T-helper 17 cell (primary cell): ENCODE measurements at places on chromosomes 4 and X.

DNA sequence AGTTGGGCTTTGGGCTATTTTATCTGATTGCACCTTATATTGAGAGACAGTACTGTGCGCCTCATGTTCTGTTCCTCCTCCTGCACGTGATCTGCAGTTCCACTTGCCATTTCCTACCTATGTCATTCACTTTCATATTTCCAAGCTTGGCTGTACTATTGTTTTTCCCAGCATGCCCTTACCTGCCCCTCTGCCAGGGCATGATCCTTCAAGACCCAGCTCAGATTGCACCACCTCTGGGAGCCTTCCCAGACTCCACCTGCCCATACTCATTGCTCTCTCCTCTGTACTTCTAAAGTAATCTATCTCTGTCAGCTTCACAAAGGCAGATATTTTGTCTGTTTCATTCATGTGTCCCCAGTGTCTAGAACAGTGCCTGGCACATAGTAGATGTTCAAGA, 11.6 kb downstream of the SLC25A5 start:
- DNase-seq: no peak

- DNase-seq: no peak
These were observed 8.8 kb downstream of the TMEM150C start for GRCh38 chr4:82553020-82553419.

DNA sequence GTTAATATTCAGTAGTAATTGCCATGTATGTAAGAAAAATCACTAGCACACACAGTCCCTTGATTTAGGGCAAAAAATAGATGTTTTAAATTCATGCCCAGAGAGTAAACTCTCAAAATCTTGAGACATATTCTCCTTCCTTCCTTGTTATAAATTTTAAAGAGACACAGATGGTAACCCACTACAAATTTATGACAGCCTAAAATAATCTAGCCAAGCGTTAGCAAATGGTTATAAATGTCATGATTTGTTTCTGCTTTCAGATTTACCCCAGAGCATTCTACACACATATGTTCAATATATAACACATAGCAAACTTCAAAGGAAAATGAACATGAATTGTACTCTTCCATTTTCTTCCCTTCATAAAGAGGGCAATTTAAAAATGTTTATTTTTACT, 540.3 kb downstream of the TLL1 start:
- no peak for DNase-seq

- DNase-seq: no peak
These were observed 409.1 kb upstream of the TENM3 start for GRCh38 chr4:181834071-181834470.

GRCh38 chrX:67342138-67342537, 201.7 kb upstream of the AR start:
- no peak for DNase-seq

DNA sequence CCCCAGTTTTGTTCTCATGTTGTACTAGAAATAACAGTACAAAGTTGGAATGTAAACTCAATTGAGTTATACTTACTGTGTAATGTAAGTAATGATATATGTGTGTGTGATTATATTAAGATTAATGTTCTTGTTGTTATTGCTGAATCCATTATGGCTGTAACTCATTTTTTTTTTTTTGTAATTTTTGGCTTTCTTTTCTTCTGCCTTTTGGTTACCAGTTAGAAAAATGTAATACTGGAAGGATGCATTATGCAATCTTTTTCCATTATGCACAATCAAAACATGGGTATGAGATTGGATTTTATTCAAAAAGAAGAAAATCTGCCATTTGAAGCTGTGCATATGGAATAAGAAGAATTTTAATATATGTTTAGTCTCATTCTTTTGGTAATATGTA, 34.0 kb downstream of the BANK1 start:
- no peak for DNase-seq

- no peak for DNase-seq
These were observed 124.9 kb downstream of the CBLL2 start for GRCh38 chrX:22397566-22397965.

GRCh38 chr4:187071946-187072600, 348.4 kb upstream of the FAT1 start:
- no peak for DNase-seq

DNA sequence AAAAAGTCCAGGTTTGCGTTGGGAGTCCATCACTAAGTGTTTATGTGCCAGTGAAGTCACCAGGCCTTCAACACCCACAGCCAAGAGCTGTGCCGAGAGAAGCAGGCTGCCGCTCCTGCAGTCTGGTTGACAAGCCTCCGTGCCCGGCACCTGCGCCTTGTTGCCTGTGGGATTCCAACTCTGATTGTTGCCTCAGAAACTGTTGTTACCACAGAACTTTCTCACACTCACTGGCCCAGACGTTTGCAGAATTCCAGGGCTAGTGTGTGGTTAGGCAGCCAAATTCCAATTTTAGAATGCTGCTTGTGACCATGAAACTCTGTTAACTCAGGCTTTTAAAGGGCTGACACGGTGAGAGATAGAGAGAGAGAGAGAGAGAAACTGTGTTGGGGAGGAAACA, 119.5 kb upstream of the LIMCH1 start:
- DNase-seq: no peak

- DNase-seq: no peak
These were observed 26.6 kb downstream of the ADRA2C start for GRCh38 chr4:3792813-3793212.

DNA sequence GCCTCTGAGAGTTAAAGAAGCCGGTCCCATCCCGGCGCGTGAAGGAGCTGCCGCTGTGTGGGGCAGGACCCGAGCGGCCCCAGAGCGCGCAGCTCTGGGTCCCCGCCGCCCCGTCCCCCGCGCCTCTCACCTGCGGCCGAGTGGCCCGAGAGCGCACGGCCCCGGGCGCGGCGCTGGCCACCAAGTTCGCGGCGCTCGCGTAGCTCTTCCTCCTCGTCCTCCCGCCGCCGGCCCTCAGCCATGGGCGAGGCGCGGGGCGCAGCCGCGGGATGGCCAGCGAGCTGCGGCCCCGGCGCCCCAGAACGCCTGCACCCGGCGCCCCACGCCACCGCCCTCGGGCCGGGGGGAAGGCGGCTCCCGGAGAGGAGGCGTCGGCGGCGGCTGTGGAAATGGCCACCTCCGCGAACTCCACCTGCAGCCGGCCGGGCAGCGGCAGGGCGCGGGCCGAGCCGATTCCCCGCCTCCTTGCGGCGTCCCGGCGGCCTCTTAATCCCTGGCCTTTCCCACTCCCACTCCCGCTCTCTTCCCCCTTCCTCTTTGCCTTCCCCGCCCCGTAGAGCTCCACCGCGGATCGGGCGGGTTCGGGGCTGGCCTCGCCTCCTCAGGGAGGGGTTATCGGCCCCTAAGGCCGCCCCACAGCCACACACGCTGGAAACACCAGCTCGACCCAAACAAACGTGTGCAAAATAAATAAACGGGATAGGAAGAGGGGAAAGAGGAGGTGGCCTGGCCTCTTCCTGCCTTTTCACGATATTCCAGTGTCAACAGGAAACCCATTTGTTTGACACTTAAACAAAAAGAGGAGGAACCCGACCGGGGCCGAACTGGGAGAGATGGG, at the start of gene SH3D19:
SH3D19 (minus strand) TSS at position 495 of the 838 bp plus-strand sequence; CDS start at position 242, 253 bp downstream.
- no peak for DNase-seq

GRCh38 chrX:14915596-14915995, 42.4 kb downstream of the MOSPD2 start:
- no peak for DNase-seq

DNA sequence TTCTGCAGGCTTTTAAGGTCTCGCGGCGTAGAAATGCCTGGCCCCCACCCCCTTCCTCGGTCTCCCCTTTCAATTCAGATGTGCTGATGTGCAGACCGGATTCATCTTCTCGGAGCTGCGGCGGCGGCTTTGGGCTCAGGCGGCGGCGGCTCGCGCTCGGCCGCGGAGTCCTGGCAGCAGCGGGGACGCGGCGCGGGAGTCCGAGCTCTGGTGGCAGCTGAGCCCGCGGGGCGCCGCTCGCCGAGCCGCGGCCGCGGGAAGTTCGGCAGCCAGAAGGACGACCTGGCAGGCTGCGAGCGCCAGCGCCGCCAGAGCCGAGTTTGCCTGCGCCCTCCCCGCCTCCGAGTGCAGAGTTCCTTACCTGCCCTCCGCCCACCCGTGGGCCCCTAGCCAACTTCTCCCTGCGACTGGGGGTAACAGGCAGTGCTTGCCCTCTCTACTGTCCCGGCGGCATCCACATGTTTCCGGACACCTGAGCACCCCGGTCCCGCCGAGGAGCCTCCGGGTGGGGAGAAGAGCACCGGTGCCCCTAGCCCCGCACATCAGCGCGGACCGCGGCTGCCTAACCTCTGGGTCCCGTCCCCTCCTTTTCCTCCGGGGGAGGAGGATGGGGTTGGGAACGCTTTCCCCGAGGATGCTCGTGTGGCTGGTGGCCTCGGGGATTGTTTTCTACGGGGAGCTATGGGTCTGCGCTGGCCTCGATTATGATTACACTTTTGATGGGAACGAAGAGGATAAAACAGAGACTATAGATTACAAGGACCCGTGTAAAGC, 448 bp downstream of the TLL1 start:
- DNase-seq: no peak

GRCh38 chr4:147846318-147847155, 114.6 kb downstream of the ARHGAP10 start:
- DNase-seq: no peak

DNA sequence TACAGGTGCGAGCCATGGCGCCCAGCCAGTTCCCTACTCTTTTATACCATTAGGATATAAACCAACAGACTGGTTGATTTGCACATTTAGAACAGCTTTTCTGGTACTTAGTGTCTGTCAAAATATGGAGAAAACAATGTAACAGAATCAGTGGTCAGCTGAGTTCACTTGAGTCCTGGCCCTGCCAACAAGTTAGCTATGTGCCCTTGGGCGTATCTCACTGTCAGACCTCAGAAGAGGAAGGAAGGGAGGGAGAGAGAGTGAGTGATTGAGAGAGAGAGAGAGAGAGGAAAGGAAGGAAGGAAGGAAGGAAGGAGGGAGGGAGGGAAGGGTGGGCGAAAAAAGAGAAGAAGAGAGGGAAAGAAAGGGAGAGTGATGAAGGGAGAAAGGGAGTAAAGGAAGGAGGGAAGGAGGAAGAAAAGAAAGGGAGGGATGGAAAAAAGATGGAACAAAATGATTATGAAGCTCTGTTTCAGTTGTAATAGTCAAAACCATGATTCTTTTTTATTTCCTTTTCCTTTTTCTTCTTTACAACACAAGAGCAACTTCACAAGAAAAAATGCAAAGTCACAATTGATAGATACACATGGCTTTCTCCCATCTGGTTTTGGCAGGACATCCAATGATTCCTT, 55.7 kb upstream of the PDGFRA start:
- DNase-seq: no peak

DNA sequence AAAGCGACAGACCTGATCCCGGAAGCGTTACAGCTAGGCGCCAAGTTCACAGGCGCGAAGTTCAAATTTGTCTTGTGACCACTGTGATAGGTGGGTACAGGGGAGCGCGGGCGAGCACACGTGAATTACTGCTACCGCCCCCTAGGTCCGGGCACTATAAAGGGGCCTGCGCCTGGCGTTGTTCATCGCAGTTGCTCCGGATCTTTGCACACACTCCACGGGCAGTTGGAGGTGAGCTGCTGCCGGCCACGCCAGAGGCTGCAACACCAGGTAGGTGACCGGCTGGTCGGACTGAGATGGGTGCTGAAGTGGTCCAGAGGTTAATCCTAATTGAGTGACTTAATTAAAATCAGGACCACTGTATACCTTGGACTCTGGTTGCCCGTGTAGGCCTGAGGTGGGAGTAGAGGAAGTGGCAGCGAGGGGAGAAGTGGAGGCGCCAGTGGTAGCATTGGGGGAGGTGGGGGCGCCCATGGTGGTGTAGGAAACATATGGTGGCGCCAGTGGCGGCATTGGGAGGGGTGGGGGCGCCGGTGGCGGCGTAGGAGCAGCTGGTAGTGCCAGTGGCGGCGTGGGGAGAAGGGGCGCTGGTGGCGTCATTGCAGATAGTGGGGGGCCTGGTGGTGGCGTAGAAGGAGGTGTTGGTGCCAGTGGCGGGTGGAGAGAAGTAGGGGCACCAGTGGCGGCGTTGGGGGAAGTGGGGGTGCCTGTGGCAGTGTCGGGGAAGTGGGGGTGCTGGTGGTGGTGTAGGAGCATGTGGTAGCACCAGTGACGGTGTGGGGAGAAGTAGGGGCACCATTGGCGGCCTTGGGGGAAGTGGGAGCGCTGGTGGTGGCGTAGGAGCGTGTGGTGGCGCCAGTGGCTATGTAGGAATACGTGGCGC, at the start of gene GCNA:
GCNA (plus strand) TSS at position 185 of the 883 bp plus-strand sequence. CDS start 2,385 bp downstream, outside the sequence.
- no peak for DNase-seq

GRCh38 chr4:108397850-108398249, 222.5 kb upstream of the RPL34 start:
- no peak for DNase-seq

DNA sequence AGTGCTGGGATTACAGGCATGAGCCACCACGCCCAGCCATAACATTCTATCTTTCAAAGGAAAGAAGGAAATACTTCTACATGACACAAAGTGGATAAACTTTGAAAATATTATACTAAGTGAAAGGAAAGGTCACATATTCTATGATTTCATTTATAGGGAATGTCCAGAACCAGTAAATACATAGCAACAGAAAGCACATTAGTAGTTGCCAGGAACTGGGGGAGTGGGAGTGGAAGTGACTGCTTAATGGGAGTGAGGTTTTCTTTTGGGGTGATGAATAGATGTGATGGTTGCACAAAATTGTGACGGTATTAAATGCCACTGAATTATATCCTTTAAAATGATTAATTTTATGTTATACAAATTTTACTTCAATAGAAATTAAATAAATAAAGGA, 95.7 kb upstream of the IL15 start:
- DNase-seq: no peak

- no peak for DNase-seq
These were observed 42.0 kb downstream of the TEC start for GRCh38 chr4:48227662-48228061.

DNA sequence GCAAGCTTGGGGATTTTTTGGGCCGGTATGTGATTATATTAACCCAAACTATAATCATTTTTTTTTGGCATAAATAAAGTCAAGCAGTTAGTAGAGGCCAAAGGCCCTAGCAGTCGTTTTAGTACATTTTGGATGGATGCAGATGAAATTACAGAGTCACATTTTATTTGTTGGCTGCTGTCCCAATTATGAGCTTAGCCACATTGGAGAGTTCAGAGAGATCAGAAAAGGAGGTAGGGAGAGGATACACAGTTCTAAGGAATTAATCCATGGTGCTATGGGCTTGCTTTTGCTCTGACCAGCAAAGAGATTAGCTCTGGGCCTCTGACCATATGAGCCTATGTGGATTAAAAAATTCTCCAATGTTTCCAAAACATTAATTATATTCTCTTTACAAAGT, 395.1 kb downstream of the RAPGEF2 start:
- DNase-seq: no peak

GRCh38 chrX:68647156-68647957, at the start of gene STARD8:
TSS of gene STARD8 (plus strand) at chrX:68647666. CDS start at chrX:68647883, 217 bp downstream.
- DNase-seq: no peak
